ENCODE measurements at places on chromosomes 11 and 22.

DNA sequence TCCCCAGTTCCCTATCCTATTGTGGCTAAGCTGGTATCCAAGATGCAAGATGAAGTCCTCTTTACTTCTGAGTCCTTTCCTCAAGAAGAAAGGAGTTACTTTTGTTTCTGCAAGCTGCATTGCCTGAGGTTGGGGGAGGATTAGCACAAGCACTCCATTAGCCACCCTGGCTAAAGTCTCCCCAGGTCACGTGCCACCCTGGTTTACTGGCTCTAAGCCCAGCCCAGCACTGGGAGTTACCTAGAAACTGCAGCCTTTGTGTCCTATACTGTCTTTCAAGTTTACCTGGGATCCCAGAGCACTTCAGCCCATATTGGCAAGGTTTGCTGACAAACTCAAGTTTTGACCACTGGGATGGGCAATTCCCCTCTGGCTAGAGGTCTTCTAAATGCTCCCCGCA is 78.4 kb upstream of the DBX1 start:
- no peak for DNase-seq

DNA sequence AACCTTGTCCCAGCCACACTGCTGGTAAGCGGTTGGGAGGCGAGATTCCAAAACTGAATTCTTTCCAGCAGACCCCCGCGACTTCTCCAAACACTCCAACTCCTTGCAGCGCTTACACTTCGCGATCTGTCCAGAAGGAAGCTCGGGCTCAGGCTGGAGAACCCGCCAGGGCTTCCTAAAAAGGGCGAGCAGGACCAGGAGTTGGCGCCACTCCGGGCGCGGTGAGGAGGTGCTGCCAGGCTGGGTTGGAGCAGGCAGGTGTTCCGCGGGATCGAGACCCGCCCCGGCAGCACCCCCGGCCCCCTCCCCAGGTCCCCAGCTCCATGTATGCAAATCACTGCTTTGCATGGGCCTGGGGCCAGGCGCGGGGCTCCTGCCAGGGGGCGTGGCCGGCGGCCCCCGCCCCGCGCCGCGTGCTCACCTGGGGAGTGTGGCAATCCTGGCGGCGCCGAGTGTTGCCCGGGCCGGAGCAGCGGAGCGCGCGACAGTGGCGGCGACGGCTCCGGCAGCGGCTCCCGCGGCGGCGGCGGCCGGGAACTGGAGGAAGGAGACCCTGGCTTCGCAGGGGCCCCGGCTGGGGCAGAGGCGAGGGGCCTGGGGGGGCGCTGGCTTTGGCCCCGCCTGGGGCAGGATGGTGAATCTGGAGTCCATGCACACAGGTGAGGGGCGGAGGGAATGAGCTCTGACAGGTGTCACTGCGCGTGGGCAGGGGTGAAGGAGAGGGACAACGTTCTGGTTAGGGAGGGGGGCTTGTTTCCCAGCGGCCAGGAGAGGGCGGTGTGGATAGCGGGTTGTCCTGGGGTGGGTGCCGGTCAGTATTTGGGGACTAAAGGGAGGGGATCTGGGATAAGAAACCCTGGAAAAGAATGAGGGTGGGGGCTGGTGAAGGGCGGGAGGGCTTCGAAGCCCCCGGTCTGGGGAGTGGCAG is at the start of gene POU2F3:
Gene POU2F3, plus strand, starts transcription at position 428 of the 928 bp plus-strand sequence. Its CDS starts 204 bp downstream, at position 632.
- no peak for DNase-seq

- DNase-seq: no peak
Observed at GRCh38 chr22:17627961-17628405, 566 bp downstream of the ATP6V1E1 start.

GRCh38 chr11:94737171-94737611 is 31.0 kb upstream of the AMOTL1 start:
- DNase-seq: no peak

- DNase-seq: no peak
Observed at GRCh38 chr11:101061606-101062005, 68.0 kb downstream of the PGR start.

- no peak for DNase-seq
Observed at GRCh38 chr11:7524462-7525235, 10.8 kb downstream of the PPFIBP2 start.

DNA sequence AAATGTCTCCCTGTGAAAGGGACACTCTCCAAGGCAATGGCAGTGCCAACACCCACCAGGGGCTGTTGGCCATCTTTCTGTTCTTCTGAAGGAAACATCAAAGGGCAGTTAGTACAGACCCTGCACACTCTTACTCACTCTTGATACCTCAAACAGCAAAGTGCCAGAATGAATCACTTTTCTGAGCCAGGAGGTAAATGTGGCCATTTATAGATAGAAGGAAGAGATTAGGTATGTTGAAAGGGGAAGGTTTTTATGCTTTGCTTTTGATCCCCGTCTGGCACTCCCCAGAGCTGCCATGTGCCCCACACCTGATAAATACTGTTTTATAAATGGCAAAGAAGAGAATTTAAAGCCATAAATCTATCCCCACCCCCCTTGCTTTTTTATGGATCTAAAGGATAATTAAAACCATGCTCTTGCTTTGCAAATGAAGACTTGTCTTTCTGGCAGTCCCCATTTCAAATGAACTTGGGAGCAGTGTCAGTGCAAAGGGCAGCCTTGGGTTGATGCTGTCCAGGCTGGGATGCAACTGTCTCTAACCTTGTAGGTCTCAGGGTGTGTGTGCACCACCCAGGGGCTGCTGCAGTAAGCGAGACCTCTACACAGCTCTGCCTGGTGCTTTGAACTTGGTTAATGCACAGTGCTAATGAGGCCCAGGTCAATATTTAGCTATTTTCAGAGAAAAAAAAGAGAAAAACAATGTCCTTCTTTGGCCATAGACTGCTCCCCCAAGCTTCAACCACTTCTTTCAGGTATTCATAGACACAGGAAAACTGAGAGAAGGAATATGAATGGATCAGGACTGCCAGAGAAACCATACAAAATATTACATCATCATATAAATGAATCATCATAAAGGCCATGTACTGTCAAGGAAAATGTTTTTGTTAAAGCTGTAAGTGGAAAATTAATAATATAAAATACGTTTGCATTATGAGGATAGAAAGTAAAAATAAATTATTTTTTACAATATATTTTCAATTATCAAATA is 207.5 kb downstream of the ETS1 start:
- DNase-seq: no peak

- DNase-seq: no peak
Observed at GRCh38 chr11:83364500-83365045, 78.4 kb upstream of the CCDC90B start.

DNA sequence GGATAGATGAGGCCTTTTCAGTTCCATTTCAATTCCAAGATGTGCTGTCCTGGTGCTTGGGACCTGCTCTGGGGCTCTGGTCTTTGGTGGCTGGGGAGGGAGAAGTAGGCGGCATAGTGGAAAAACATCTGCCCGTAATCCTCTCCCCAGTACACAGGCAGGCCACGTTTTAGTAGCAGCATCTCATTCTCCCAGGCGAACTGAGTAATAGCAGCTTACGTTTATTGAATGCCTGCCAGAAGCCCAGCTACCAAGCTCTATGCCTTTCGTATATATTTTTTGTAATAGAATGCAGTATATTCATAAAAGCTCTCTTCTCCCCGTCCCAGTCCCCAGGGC is 11.4 kb downstream of the ACO2 start:
- DNase-seq: no peak

DNA sequence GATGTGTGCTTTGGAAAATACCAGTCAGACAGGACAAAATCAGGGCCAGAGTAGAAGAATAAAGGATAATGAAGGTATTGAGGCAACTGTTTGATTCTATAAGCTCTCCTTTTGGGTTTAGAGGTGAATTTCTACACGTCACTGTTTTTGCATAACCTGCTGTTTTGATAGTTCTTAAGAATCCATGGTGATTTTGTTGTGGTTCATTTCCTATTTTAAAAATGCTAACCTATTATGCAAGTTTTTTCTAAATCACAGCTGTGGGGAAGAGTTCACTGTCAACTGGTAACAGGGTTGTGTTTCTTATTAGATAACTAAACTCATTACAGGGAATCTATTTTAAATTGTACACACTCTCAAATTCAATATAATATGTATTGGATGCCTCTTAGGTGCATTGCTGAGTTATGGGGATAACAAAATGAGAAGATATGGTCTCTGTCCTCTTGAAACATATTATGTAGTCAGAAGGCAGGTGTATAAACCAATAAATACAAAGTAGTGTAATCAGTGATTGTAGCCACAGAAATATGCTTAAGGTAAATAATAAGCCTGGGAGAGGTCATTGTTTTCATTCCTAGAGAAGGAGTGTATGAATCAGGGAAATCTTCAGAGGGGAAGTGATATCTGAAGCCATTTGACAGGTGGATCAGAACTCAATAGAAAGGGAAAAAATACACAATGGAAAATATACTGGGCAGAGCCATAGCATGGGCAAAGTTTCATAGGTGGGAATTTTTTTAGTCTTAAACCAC is 192.5 kb downstream of the FAT3 start:
- no peak for DNase-seq

- no peak for DNase-seq
Observed at GRCh38 chr11:96143041-96143521, 199.9 kb downstream of the MAML2 start.

GRCh38 chr22:46119093-46119728 is 31.1 kb upstream of the PPARA start:
- DNase-seq: no peak

DNA sequence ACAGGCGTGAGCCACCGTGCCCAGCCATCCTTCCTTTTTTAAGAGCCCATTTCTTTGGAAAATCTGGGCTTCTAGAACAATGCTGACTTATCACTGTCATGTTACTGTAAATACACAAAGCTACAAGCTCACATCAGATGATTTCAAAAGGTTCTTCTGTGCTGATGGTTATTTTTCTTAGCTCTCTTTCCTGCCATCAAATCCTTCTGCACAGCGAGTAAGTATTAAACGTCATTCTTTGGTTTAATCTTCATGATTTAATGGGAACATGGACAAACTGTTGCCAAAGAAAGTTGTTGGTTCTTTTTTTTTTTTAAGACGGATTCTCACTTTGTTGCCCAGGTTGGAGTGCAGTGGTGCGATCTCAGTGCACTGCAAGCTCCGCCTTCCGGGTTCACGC is 43.3 kb upstream of the NUP50 start:
- no peak for DNase-seq

- peak; percentile 29 for DNase-seq
Observed at GRCh38 chr11:284105-285020, 4.6 kb upstream of the PGGHG start.

GRCh38 chr11:10683429-10683828 is 10.1 kb downstream of the IRAG1 start:
- DNase-seq: no peak

GRCh38 chr22:17792854-17793434 is 18.7 kb upstream of the BID start:
- no peak for DNase-seq

- no peak for DNase-seq
Observed at GRCh38 chr22:28034760-28035401, 115.8 kb upstream of the PITPNB start.

GRCh38 chr11:117518455-117518854 is 190.8 kb downstream of the CEP164 start:
- DNase-seq: no peak

GRCh38 chr11:36333897-36334296 is 37.8 kb downstream of the PRR5L start:
- DNase-seq: no peak

DNA sequence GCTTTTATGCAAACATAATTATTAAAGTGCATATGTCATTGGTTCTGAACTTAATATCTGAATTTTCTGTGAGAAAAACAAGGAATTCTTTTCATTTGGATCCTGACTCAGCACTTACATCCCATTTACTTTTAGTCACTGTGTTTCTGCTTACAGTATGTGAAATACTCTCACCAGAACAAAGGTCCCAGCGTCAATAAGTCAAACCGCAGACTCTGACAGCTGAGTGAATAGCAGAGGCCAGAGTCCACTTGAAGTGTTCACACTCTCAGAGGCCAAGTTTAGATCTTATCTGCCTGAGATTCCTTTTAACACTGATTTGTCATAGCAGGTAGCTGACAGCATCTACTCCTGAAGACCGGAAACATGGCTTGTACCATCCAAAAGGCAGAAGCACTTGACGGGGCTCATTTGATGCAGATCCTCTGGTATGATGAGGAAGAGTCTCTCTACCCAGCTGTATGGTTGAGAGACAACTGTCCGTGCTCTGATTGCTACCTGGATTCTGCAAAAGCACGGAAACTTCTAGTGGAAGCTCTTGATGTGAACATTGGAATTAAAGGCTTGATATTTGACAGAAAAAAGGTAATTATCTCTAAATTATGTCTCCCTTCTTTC is 14.6 kb downstream of the BBOX1 start:
- DNase-seq: no peak

GRCh38 chr11:119169282-119169719 is 776 bp downstream of the NLRX1 start:
- peak; percentile 72 for DNase-seq

DNA sequence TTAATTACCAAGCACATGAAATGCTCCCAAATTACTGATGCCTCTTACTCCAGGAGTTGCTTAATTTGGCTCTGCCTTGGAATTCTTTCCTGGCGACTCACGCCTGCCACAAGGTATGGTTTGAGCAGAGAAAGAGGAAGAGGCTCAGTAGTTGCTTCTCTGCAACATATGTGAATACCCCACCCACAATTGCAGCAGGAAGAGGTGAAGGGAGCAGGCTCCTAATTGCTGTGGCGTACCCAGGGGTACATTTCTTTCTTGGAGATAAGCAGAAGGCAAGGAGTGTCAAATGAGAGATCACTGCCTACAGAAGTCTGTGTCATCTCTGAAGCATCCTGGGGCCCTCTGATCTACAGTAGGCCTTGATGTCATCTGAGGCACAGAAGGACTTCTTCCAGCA is 10.6 kb upstream of the NNMT start:
- DNase-seq: no peak

DNA sequence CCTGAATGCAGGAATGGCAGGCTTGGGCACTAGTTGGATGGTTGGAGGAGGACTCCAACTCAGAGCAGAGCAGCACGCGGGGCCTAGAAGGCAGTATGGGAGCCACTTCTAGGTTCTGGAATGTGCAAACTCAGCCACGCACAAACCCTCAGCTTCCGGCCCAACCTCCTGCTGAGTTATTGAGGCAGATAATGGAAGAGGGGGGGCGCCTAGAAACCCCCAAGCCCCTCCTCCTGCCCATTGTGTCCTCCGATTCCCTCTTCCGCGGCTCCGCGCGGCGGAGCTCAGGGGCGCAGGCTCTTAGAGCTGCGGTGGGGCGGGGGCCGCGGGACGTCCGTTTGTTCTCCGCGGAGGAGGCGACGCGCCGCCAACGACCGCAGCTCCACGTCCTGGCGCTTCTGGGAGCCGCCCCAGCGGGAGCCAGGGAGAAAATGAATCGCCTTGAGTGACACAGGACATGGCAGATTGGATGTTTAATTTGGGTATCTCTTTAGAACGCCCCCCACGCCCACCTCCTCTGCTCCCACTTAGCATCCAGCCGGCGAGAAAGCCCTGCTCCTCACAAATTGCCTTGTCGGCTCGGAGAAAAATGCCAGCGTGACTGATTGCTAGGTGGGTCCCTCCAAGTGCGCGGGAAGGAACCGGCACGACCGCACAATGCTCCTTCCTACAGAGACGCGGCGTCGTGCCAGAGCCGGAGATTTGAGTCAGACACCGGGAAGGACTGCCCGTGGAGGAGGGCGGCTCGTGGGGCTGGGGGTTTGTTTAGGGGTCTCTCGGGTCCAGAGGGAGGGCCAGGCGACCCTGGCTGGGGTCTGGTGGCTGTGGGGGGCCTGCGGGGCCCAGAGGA is 144.6 kb downstream of the NECTIN1 start:
- DNase-seq: no peak

GRCh38 chr11:100716838-100717237 is 29.8 kb downstream of the ARHGAP42 start:
- no peak for DNase-seq

GRCh38 chr11:132551016-132551415 is 981.3 kb downstream of the OPCML start:
- DNase-seq: no peak

- peak; percentile 56 for DNase-seq
Observed at GRCh38 chr22:49046546-49047361, 780.9 kb downstream of the BRD1 start.

Data from activated T-cell treated with anti-CD3 and anti-CD28 coated beads, Interleukin-2, amount 50 U/mL, for 24 hours (primary cell).